ENCODE measurements at places on chromosomes 16 and 17. TPM values are rescaled to one million over a fixed set of nuclear protein-coding genes. Genes with fewer than 3 reads are reported as not detected.

LCMT1 gene
- total RNA-seq = 35.3 TPM

ABCC11 gene
- total RNA-seq = 0.09 TPM

GRCh38 chr16:19700319-19700781 lies 17.7 kb downstream of the KNOP1 start:
- peak; percentile 63 for DNase-seq

DNA sequence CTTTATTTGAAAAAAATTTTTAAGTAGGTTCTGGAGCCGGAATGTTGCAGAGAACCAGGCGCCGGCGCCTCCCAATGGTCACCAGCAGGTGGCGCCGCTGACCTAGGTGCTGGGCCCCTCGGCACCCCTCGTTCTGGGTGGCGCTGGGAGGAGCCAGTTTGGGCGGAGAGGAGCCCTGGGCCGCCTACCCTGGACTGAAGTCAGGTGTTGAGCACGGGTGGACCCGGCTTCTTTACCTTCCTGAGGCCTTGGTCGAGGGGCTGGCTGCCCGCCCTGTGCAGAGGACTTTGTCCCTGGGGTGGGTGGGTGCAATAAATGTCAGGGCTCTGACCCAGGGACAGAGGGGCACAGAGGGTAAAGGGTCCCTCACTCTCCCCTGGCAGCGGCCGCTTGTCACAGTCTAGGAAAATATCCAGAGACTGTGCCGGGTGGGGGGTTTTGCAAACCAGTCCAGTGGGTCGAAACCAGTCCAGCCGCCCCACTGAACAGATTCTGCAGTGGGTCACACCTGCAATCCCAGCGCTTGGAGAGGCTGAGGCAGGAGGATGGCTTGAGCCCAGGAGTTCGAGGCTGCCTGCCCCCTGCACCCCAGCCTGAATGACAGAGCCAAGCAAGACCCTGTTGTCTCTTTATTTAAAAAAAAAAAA lies 30.1 kb upstream of the TNFRSF13B start:
- peak; percentile 62 for DNase-seq

GRCh38 chr16:47019568-47019967 lies 46.1 kb upstream of the DNAJA2 start:
- no peak for DNase-seq

GRCh38 chr16:14641926-14642325 lies 9.2 kb downstream of the BFAR start:
- no peak for DNase-seq

DNA sequence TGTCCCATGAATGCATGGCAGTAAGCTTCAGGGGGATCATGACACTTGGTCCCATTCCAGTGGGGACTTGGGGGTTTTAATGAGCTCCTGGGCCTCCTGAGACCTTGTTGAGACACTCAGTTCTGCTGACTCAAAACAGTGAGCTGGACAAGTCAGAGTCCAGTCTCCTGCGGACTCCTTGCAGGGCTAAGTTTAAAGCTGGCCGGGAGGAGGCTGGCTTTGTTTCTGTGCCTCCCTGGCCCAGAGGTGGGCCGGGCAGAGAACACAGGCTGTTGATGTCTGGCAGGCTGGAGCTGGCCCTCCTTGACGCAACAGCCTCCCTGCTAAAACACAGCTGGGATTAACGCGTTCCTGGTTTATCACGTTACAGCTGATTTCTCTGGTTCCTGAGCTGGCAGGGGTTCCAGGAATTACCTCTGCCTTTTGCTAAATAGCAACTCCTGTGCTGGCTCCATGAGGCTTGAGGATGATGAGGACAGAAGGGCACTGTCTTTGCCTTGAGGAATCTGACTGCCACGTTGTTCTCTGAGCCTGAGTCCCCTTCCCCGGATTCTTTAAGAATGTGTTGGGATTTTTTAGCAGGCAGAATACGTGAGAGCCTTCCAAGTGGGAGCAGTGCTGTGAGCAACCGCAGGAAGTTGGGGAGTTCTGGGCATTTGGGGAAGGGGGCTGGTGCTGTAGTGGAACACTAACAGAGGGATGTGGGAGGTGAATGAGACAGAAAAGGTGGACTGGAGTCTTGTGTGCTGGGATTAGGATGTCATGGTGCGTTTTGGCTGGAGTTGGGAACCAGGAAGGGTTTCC lies 2.0 kb downstream of the GPT2 start:
- no peak for DNase-seq

- DNase-seq = no peak
Measured at GRCh38 chr16:50395763-50396710, 27.2 kb upstream of the BRD7 start.

GRCh38 chr17:63950940-63951907 lies 19.1 kb upstream of the CD79B start:
- no peak for DNase-seq

- DNase-seq = no peak
Measured at GRCh38 chr16:55706739-55707384, 51.1 kb downstream of the SLC6A2 start.
